ENCODE measurements at places on chromosomes 12 and 14.

DNA sequence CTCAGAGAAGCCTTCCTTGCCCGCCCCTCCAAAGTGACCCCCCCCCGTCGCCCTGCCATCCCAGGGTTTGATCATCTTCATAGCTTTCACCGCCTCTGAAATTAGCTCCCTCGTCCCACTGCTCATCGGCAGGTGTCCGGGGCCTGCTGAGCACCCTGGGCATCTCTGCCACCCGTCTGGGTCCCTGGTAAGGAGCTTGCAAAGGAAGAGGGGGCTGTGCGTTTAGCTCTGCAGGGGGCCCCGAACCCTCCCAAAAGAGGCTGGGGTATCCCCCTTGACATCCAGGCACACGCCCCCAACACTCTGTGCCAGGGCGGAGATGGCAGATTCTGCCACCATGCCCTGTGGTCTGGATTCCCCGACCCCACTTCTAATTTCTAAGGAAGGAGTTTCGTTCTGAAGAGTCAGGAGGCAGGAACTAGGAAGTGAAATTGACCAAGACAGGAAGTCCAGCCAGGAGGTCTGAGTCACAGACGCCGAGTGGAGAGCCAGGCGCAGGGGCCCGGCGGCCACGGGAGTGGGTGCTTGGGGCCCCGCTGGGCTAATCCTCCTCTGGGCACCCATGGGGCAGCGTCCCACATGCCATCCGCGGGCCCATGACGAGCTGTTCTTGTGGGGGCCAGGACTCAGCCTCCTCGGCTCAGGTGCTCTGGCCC is 95.7 kb downstream of the RFLNA start:
- DNase-seq, result no peak

DNA sequence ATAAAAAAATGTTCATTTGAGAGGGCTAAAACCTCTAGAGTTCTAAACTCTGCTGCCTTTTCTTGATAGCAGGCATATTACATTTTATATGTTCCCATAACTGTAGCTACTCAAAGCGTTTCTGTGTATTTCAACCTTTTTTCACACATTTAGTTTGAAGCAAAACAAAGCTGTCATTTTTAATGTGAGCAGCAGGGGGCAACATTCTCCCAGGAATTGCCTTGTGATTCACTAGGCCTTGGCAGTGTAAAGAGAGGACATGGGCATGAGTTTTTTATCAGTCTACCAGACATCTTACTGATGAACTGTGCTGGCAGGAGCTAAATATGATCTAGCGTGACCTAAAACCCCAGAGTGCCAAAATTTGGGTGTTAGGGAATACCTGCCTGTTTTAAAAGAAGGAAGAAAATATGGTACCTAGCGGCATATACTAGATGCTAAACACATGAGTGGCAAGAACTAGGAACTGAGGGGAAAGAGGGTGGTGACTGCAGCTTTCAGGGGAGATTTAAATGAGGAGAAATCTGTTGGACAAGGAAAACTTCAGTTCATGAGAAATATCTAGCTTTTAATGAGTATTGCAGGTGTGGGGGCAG is 65.3 kb downstream of the IFT43 start:
- peak; percentile 72 for DNase-seq

DNA sequence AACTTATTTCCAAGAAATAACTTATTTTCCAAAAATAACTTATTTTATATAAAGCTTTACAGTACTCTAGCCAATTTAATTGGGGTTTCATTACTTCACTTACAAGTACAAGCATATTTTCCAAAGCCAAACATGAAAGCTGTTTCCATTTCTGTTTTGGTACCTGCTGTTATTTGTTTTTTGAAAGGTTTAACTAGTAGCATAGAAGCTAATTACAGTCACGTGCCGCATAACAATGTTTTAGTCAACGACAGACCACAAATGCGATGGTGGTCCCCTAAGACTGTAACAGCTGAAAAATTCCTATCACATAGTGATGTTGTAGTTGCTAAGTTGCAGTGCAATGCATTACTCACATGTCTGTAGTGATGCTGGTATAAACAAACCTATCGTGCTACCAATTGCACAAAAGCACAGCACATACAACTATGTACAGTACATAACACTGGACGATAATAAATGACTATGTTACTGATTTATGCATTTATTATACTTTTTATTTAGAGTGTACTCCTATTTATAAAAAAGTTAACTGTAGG is 21.7 kb downstream of the PTPN21 start:
- DNase-seq, result no peak

GRCh38 chr12:29547151-29547632 is 49.7 kb upstream of the OVCH1 start:
- DNase-seq, result no peak

- no peak for DNase-seq
These were observed 20.3 kb upstream of the LPCAT3 start for GRCh38 chr12:7038591-7038990.

- no peak for DNase-seq
These were observed 91.6 kb upstream of the PTPRQ start for GRCh38 chr12:80352474-80352873.

DNA sequence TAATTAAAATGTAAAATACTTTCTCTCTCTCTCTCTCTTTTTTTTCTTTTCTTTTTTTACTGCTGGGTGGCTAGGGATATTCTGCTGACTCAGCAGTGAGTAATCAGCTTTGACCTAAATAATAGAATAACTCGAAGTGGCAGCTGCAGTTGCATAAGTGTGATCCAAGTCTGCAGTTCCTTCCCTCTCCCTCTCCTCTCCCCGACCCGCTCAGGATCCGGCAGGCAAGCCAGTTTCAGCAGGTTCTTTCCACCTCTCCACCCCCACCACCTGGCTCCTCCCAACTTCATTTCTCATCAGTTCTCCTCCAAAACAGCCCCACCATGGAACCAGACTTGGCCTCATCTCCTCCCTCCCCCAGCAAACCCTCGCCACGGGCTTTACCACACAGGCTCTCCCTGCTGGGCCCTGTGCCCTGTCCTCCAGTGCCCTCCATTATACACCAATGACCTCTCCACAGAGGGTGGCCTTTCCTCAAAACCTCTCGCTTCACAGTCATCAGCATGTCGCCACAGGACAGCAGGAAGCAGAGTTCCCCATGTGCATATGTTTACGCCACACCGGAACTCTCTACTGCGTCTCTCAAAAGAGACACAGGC is 22.4 kb downstream of the SLC7A8 start:
- peak; percentile 16 for DNase-seq
